ENCODE measurements at places on chromosomes 3 and 15. TPM values are rescaled to one million over a fixed set of nuclear protein-coding genes. Genes with fewer than 3 reads are reported as not detected.

DNA sequence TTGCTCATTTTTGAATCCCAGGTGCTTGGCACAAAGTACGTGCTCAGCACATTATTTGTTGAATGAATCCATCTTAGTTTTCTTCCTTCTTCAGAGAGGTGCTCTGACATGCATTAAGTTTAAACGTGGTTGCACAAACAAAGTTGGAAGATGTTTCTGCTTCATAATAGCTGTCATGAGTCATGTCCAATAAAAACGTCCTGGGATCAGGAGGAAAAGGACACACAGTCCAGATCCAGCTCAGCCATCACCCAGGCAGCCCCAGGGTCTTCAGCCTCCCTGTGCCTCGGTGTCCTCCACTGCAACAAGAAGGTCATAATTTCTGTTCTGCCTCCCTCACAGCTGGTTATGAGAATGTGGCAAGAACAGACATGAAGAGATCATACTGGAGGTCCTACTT, 55.4 kb downstream of the CCNL1 start:
- DNase-seq = no peak

DNA sequence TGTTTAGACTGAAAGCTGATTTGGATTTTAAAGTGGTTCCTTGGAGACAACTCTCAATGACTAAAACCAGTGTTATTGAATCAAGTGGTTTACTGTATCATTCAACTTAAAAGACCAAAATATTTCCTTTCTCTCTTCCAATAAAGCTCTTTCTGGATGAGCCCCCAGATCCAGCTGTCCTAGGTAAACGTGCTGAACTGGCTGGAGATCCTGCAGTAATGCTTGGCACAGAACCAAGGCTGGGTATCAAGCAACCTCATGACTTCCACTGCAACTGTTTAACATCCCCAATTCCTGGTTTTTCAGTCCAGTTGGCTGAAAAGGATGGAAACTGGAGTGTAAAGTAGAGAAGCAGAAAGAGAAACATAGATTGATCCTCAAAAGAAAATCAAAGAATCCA, 28.9 kb downstream of the SEC22C start:
- no peak for DNase-seq

DNA sequence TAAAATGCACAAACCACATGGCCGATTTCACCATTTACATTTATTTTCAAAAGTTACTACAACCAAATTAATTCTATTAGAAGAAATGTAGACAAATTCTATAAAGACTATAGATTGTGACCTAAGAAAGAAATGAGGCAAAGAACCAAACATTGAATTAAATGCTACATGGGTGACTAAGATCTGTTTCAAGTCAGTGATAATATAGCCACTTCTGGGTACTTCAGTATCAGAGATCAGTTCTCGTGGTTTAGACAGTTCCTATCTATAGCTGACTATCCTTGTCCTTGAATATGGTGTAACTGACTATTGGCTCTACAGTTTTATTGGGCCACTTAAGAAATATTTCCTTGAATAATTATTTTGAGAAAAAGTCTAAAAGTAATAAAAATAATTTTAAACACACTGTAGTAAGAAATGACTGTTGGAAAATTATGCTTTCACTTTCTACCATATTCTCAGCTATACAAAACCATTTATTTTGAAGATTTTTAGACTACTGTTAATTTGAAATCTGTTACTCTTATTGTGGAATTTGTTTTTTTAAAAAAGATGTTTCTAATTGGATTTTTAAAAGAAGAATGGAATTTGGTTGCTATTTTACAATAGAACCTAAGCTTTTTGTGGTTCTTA, 14.1 kb downstream of the KCNMB3 start:
- DNase-seq = no peak

DNA sequence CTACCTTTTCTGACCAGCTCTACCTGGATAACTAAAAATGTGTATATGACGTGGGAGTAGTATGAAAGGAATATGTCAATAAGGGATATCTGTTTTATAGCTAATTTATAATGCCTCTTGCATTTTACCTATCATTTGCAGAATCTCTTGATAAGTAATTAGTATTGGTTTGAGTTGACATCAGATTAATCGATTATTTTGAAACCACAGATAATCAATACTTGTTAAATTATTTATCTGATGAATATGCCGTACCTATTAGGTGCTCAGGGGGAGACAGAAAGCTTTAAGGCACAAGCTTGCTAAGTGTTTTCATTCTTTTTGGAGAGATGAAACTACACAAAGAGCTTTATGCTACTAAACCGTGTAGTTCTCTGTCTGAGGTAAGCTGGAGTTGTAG, 24.3 kb downstream of the NR1D2 start:
- DNase-seq = no peak

Gene TGM4
- not detected for total RNA-seq

- DNase-seq = no peak
Measured at GRCh38 chr3:186849374-186849975, 7.0 kb downstream of the ADIPOQ start.

DNA sequence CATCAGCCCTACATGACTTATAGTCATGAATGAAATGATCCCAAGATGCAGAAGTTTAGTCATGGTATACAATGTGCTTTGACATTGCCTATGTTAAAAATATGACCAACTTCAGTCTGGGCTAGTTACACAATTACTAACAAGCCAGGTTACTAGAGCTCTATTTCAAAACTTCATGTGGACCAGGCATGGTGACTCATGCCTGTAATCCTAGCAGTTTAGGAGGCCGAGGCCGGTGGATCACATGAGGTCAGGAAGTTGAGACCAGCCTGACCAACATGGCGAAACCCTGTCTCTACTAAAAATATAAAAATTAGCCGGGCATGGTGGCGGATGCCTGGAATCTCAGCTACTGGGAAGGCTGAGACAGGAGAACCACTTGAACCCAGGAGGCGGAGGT, 613.0 kb downstream of the CADM2 start:
- no peak for DNase-seq

- DNase-seq = no peak
Measured at GRCh38 chr3:54358316-54358715, 236.0 kb downstream of the CACNA2D3 start.
